GDM1 (cell line): ENCODE measurements at places on chromosomes 5 and 9.

DNA sequence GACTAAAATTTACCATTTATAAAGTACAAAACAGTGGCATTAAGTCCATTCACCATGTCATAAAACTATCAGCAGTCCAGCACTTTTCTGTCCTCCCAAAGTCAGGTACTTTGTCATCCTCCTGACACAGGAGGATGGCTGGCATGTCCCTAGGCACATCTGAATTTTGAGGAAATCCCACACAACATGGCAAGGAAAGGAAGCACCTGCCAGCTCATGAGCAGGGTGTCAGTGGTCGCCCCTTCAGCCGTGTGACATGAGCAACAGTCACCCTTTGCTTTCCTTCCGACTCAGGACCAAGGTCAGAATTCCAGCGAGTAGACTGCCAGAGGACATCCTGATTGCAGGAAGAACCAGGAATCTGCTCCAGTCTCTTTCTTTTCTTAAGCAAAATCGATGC, 77.1 kb downstream of the PPARGC1B start:
- no peak for DNase-seq

- DNase-seq, result no peak
Observed at GRCh38 chr5:65037831-65038815, 269.4 kb downstream of the CWC27 start.

DNA sequence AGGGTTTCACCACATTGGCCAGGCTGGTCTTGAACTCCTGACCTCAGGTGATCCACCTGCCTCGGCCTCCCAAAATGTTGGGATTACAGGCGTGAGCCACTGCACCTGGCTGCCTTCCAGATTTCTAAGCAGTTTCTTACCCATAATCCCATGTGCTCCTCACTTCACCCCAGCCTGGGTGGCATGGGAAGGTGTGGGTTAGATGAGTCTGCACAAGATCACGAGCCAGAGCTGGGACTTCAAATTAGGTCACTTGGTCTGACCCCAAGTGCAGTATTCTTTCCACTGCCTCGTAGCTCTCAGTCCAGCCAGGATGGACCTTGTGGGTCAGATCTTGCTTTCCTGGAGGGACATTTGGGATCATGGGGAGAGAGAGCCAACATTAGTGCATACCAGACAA, 37.5 kb upstream of the STRBP start:
- DNase-seq, result no peak

DNA sequence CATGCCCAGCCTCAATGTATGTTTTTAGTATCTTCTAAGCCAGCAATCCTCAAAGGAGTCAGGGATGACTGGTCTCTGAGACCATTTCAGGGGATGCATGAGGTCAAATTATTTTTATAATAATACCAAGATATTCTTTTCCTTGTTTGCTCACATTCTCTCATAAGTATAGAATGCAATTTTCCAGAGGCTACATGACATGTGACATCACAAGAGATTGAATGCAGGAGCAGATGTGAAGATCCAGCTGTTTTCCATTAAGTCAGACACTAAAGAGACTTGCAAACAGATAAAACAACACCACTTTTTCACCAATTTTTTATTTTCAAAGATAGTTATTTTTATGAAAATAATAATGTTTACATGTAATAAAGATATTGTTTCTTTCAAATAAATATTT, 22.0 kb upstream of the FREM1 start:
- DNase-seq, result no peak

- DNase-seq, result no peak
Observed at GRCh38 chr5:156826150-156826549, 23.9 kb upstream of the PPP1R2B start.

- DNase-seq, result no peak
Observed at GRCh38 chr5:81530919-81531318, 137.0 kb upstream of the ACOT12 start.

GRCh38 chr5:142717582-142718215, 31.8 kb upstream of the FGF1 start:
- DNase-seq, result peak; percentile 47

- DNase-seq, result no peak
Observed at GRCh38 chr9:127079446-127080140, 42.8 kb downstream of the ANGPTL2 start.

GRCh38 chr5:74938250-74938933, 72.2 kb upstream of the FAM169A start:
- DNase-seq, result no peak

GRCh38 chr5:146805081-146805480, 73.5 kb downstream of the PPP2R2B start:
- DNase-seq, result no peak

- DNase-seq, result no peak
Observed at GRCh38 chr5:2205185-2205585, 322.5 kb upstream of the IRX4 start.

GRCh38 chr9:122991370-122991830, 42.1 kb upstream of the GPR21 start:
- DNase-seq, result peak; percentile 9

DNA sequence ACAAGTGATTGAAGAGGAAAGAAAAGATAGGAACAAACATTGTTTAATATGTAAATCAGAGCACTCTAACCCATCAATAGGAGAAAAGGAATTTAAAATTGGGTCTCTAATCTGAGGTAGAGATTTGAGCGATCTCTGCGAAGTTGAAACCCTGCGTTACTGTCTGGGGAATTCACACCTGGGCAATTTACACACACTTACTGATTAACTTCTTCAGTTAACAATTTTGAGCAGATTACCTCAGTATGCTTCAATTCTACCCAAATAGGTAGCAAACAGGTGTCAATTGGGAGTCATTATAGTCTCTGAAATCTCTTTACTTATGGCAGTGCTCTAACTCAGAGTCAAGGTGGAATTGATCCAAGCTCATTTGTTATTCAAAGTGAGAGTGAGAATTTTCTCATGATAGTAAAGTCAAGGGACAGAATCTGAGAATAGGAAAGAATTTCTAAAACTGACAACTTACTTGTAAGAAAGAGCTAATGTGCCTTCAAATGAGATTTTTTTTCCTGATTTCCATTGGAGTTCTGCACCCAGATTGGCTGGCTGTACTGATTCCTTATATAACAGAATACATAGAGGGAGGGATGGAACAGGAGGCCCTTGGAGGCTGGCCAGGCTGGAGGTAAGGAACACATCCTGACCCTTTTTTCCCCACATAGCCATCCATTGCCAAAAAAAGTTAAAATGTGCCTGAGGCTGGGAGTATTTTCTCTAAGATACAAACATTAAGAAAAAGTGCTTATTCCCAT, 27.1 kb upstream of the IFNA14 start:
- no peak for DNase-seq

DNA sequence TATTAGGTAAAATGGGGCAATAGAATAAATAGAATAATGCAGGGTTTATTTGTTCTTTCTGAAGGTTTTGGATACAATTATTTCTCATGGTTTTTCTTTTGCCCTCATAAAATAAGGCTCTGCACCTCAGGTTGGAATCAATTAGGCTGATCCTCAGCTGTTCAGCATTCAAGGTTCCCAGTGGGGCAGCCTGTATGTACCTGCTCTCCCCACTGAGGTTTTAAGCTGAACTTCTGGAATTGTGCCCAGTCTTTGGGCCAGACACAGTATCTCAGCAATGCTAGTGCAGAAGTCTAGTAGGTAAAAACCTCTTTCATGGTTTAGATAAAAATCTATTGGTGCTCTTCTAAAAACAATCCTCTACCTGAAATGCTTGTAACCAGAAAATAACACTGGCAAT, 98.0 kb downstream of the EDIL3 start:
- DNase-seq, result no peak
